ENCODE measurements at places on chromosomes 5 and 9.
A peak's percentile ranks its signal among the peaks of the same experiment; 100 is the strongest.

DNA sequence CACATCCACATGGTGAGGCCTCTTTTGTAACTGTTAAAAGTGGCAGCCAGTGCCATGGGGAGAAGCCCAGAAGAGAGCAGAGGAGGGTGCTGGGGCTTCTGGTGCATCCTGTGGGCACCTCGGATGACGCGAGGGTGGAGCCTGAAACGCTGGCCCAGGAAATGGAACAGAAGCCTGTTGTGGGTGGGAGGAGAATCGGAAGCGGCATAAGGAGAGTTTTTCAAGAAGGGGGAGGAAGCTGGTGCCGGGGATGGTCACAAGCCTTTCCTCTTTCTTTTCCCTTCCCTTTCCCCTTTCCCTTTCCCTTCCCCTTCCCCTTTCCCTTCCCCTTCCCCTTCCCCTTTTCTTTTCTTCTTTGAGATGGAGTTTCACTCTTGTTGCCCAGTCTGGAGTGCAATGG is 12.9 kb downstream of the ANKRD33B start:
- no peak for DNase-seq

- DNase-seq: no peak
These were observed 199.3 kb downstream of the RFK start for GRCh38 chr9:76194896-76195295.

DNA sequence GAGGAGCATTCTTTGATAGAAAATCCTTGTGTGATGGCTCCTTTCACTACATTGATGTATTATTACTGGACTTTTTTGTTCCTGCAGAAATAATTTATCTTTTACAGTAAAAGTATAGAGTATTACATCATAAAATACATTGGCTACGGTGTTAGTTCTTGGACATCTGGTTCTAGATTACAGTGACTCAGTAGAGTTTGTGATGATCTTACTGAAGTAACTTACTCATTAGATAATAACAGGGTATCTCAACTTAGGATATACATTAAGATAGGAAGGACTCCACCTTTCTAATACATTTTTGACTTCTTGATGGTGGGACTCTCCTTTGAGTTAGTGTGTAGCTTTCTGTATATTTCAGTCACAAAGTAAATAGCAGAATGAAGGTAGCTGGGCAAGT is 59.1 kb downstream of the ZNF462 start:
- no peak for DNase-seq

- no peak for DNase-seq
These were observed 100.0 kb upstream of the CCDC152 start for GRCh38 chr5:42656651-42657015.

DNA sequence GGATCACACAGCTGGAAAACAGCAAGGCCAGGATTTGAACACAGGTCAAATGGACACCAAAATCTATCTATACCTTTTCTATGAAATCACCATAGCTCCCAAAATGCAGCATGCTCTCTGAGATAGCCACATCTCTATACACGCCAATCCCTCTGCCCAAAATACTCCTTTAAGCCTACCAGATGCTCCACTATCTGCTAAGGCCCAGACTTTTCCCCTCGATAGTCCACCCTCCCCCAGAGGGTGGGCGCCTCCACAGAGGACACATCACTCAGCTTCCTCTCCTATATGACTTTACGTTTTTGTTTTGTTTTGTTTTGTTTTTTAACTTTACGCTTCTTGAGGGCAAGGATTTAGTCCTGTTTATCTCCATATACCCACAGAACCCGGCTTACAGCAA is 46.8 kb downstream of the MTMR12 start:
- DNase-seq: no peak

- DNase-seq: no peak
These were observed 90.1 kb upstream of the SPOCK1 start for GRCh38 chr5:137589185-137589584.

DNA sequence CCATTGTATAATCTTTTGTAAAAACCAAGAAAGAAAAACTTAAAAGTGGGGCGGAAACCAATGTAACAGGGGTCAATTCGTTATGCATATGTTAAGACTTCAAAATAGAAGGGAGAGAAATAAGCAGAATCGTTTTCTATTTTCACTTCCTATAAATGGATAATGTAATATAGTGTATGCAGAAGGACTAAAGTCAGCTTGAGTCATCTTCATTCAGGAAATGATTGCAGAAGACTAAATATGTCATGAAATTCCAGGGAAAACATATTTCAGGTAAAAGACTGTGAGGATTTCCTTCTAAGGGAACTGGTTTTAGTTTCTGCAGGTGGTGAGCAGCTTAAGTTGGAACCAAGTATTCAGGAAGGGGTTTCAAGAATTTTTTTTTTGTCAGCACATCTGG is 753.3 kb downstream of the IRX1 start:
- no peak for DNase-seq

DNA sequence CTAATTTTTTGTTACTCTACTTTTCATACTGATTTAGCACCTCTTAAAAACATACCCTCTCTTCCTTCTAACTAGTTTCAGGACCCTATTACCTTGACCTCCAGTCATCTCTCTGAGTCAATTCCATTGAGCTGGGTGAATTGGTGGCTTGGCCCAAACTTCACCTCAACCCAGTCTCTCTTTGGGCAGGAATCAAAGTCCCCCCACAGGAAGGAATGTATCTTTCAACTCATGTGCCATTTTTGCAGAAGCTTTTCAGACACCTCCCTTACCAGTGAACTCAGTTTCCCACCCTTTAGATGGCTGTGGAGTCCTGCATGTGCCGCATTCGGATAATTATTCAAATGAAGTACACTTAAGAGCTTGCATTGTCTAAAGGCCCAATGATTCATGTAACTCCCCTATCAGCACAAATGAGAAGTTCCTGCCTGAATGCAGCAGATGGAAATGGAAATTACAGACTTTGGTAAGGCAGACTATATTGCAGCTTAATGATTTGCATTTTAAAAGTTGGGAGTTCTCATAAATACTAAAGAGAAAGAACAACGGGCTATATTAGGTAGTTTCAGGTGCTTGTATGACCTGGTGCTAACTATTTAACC is 693.5 kb downstream of the PTPRD start:
- no peak for DNase-seq

GRCh38 chr9:97413462-97413861 is 1.6 kb downstream of the TDRD7 start:
- DNase-seq: no peak

- no peak for DNase-seq
These were observed 20.6 kb upstream of the LARP1 start for GRCh38 chr5:154734370-154735248.

- no peak for DNase-seq
These were observed 55.9 kb upstream of the MYO10 start for GRCh38 chr5:16992006-16992405.

DNA sequence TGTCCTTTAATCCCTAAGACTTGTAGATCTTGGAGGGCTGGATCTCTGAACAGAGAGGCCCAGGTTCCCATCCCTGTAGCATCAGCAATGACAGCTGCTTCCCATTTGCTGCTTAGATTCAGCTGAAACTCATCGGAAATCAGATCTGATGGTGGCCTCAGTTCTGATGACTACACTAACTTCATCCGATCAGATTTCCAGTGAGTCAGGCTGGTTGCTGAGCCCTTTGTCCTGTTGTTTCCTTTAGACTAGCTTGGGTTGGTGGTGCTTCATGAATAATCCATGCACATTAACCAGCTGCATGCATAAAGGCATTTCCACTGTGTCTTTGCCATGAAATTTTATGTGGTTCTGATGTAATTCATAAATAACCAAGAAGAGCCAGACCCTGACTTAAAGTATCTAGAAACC is 195.2 kb upstream of the TUT7 start:
- no peak for DNase-seq

DNA sequence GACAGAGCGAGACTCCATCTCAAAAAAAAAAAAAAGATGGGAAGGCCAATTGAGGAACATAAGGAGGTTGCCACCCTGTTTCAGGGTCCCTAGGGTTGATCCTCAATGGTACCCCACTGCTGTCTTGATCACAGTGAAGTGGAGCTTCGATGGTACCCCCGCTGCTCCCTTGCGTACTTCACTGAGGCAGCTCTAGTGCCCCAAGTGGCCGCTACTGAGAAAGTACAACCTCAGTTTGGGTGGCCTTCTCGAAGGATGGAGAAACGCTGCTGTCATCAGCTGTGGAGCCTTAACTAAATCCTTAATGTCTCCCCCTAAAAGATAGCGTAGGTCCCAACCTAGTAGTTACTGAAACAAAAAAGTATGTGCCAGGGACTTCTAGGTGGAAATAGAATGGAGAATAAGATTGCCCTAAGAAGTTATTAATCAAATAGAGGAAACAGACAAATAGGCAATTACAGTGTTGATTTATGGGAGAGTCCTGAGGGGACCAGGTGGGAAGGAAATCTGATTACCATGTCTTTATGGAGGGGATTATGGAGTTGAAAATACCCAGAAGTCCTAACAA is 6.3 kb downstream of the TESK1 start:
- DNase-seq: peak; percentile 62

DNA sequence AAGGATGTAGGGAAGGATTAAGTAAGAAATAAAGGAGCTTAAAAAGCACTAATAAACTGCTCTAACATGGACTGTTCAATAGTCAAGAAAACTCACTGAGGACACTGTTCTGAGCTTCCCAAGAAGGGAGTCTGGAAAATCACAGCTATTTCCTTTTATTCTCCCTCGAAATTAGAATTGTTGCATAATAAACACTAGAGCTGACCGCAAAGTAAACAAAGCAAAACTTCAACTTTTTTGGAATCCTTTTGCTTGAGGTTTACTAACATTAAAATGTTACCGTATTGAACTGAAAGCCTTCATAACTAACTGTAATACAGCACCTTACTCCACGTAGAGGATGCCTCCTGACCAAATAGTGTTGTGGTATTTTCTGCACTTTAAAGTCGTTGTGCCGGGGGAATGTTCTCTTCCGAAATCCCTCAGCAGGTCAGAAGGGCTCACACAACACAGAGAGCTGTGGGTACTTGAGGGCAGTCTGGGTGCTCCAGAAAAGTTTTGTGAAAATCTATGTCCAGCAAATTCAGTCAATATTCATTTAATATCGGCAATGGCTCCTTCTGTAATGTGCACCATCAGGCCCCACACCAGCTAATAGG is 59.2 kb downstream of the TTLL11 start:
- DNase-seq: no peak

GRCh38 chr9:114522286-114522685 is 17.0 kb upstream of the WHRN start:
- no peak for DNase-seq

GRCh38 chr9:114968671-114969070 is 38.3 kb upstream of the TNFSF8 start:
- DNase-seq: peak; percentile 6

GRCh38 chr9:93680443-93681268 is 104.3 kb downstream of the PHF2 start:
- no peak for DNase-seq

DNA sequence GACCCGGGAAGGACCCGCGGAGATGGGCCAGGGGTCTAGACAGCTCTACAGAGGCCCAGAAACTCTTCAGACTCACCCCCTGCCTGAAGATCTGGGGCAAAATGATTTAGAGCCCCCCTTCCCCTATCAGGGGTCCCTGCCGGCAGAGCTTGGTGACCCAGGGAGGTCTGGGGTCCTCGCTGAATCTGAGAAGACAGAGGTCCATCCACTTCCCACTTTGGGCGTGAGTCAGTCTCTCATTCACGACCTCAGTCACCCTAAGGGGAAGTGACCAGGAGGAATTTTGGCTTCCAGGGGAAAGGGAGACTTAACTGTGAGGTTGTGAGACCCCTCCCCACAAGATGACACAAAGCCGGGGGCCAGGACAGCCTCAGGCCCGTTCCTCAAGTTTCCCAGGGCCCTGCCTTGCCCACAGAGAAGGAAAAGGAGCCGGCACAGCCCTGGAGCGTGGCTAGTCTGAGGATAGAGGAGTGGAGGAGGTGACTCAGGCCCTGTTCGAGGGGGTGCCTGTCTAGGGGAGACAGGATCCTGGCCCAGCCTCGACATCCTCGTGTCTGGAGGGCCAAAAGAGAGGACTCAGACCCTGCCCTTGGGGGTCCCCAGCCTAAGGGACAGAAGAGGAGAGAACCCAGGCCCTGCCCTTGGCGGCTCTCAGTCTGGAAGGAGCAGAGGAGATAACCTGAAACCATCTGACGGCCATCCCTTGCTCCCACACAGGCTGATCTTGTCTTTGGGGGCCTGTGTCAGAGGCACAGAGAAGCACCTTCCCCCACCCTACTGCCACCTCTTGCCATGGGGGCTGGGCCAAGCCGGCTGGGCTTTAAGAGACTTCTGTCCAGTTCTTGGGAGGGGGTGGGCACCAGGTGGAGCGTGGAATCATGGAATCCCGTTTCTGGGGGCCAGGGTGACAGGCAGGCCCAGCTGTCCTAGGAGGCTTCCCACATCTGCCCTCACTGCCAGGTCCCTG is 889 bp downstream of the PDLIM4 start:
- no peak for DNase-seq

- DNase-seq: no peak
These were observed 835.6 kb upstream of the GRAMD2B start for GRCh38 chr5:125587631-125588030.

GRCh38 chr9:128898845-128899565 is 17.1 kb downstream of the LRRC8A start:
- DNase-seq: no peak

DNA sequence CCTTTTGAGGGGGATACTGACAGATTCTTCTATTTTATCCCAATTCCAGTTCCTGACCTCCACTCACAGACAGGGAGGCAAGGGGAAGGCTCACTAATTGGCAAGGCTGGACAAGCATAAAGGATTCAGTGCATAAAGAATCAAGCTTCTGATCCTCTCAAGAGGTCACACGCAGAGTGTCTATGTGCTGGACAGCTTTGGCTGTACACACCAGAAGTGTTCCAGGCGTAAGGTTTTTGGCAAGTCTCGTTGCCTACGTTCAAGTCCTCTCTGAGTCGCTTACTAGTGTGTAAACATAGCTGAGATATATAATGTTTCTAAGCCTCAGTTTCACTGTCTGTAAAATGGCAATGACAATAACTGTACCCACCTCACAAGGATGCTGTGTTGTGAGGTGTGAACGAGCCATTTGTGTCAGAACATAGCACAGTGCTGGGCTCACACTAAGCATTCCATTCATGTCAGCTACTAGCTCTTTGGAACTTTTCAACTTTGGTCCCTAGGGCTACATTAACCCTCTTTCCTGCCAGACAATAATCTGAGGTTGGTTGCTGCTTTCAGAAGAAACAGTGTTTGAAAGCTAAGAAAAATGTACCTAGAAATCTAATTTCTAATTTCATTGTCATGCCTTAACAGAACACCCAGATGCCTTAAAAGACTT is 52.1 kb downstream of the PALM2AKAP2 start:
- no peak for DNase-seq

DNA sequence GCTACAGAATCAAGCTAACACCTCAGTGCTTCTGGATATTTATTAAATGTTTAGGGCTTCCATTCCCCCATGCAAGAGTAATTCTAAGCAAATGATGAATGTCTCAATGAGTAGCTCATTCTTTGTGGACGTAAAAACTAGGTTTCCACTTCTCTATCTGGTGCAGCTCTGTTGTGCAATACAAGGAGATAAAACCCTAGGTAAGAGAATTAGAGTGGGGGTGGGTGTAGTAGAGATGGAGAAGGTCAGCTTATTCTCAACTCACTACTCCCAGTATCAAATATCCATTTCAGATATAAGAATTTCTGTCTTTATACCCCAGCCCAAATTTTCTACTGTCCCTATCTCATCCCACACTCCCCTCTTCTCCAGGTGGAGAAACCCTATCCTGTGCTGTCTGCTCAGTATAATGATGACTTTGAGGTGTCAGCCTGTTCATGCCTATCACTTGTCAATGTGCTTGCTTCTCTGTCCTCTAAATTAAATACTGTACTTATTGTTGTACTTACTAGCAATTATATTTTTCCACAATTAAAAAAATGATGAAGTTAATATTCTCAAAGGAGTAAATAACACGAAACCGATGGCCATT is 4.3 kb upstream of the FYB1 start:
- DNase-seq: no peak
